ENCODE measurements at places on chromosomes 5 and 9.

- DNase-seq, result no peak
Observed at GRCh38 chr9:99076483-99077171, 28.3 kb upstream of the TGFBR1 start.

DNA sequence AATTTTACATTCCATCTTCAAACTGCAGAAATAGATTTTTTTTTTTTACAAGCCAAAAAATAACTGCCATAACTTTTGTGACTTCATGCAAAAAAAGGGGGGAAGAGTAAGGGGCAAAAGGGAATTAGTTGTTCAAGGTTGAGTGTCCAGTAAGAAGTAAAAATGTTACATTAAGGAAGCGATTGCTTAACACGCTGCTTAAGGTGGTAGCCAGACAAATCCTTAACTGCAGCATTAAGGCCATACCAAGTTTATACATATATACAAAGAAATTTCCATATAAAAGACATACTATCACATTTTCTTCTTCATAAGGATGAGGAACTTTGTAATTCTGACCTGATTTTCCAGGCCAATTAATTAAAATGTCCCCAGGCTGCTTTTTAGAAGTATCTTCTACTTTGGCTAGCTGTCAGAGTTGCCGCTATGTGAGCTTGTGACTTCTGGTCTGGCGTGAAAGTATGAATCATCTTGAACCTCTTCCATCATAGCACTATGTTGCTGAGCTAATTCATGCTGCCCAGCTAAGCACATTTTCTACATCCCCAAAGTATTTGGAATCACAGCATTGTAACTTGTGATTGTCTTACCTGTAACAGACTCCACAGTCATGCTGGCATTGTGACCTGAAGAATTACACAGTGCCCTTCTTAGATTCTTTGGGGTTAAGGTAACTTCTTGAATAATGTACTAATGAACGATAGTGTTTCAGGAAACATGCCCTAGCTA, 40.0 kb downstream of the G3BP1 start:
- no peak for DNase-seq

DNA sequence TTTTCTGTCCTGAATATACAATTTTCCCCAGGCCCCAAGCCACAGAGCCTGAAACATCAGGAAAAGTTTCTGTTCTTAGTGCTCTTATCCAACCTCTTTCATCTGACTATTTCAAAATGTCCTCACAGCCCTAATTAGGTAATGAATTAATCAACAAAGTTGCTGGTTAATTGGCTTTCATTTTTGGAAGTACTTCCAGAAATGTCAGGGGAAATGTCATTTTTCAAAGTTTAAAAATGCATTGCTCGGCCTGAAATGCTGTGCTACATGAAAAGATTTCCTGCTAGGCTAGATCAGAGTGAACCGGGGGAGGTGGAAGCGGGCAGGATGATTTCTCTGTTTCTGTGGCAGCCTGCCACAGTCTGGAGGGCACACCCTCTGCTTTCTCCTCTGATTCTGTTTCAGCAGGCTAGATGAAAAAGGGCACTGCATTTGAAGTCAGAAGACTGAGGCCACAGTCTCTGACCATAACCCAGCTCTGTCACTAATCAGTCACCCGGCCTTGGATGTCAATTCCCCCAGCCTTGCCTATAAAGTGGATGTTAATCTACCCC, 55.9 kb upstream of the BARX1 start:
- DNase-seq, result no peak

- DNase-seq, result no peak
Observed at GRCh38 chr5:138545919-138546562, 3.0 kb upstream of the ETF1 start.

- DNase-seq, result no peak
Observed at GRCh38 chr9:99430301-99430700, 208.2 kb downstream of the SEC61B start.

DNA sequence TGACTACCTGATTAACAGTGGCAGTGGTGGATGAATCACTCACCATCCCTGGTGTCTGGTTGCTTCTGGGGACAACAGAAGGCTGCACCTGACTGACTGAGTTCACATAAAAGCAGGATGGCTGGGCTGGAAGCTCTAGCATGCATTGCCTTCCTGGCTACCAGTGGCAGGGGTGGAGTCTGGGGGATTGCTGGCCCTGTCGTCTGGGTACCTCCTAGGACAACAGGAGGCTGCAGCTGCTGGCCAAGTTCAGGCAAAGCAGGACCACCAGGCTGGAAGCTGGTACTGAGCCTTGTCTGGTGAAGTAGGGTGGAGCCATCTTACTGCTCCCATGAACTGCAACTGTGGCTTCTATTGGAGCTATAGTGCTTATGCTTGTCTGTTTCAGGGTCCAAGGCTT, 480.8 kb upstream of the CTNND2 start:
- DNase-seq, result no peak

DNA sequence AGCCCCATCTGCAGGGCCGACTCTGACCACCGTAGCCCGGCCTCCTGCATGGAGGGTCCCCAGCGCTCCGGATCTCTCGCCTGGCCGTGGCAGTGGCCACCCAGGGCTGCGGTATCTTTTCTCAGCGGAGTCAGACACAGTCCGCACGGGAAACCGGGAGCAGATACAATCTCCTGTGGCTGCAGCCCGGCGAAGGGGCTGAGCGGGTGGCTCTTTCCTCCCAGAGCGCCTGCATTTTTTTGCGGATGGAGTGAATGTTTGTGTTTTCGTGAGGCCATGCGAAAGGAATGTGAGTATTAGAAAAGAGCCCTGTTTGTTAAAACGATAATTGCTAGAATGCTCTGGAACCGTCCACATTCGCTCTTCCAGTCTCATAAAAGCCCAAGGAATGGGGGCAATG, 53.4 kb upstream of the PTCH1 start:
- DNase-seq, result no peak

DNA sequence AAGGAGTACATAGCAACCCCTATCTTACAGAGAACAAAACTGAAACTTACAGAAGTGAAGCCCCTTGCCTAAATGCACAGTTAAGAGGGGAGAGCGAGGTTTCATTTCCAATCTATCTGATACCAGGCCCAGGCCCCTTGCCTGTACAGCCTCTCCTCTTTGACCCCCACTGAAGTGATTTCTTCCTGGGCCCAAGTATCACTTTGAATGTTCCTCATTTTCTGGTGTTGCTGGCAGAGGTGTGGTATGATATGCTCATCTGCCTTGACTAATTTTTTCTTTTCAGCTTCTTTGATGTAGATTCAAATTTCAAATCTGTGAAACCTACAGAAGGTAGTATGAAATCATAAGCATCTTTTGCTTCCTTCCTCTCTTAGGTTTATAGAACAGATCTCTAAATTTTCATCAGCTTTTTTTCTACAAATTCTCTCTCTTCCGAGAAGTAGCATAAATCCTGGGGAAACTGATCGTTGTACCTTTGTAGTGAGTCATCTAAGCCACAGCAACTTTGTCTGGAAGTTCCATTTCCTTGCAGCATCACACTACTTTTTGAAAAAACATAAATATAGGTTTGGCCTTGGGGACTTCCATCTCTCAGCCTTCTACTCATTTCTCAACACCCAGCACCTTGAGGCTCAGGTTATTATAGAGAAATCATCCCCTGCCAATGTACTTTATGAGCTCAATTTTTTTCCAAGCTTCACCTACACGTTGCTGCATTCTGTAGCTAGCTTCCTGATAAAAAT, 402.4 kb upstream of the PTGER4 start:
- DNase-seq, result peak; percentile 26

DNA sequence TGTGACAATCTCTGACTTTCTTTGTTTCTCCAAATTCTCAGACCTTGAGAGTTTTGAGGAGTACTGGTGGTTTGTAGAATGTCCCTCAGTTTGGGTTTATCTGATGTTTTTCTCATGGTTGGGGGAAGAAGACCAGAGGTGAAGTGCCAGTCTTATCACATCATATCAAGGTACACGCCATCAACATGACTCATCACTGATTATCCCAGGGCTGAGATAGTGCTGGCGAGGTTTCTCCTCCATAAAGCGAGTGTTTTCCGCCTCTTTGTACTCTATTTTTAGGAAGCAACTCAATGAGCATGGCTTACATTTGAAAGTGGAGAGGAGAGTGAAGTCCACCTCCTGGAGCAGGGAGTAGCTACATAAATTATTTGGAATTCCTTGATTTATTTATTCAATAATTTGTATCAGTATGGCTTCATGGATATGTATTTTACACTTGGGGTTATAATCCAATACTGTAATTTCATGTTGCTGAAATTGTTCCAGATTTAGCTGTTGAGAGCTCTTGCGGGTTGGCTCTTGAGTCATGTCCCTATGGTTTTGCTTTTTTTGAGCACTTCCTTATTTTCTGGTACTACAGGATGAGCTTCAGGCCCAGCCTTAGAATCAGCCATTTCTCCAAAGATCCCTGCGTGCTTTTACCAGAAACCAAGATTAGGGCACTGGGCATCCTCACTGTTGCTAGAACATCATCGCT, 23.9 kb downstream of the DCANP1 start:
- DNase-seq, result no peak

GRCh38 chr9:33794560-33794959, 801 bp upstream of the PRSS3 start:
- no peak for DNase-seq

GRCh38 chr5:173941758-173942401, 47.1 kb upstream of the C5orf47 start:
- DNase-seq, result no peak

GRCh38 chr5:52854301-52854700, 66.6 kb downstream of the ITGA1 start:
- DNase-seq, result no peak

DNA sequence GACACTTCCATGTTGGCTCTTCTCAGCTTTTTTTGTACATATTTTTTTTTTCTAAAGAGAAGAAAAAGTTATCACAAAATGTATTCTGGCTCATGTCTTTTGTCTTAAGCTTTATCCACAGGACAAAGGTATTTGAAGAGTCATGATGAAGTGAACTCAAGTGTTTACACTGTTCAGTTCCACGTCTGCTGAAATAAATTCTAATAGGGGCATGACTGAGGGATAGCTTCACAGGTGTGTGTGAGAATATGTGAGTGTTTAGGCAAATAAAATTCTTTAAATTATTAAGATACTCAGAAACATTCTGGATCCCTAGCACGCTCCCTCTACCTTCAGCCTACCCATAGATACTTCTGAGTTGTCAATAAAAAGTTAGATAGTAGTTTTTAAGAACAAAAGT, 59.8 kb downstream of the BAAT start:
- no peak for DNase-seq

GRCh38 chr5:103013933-103014552, 105.9 kb downstream of the GIN1 start:
- DNase-seq, result no peak

DNA sequence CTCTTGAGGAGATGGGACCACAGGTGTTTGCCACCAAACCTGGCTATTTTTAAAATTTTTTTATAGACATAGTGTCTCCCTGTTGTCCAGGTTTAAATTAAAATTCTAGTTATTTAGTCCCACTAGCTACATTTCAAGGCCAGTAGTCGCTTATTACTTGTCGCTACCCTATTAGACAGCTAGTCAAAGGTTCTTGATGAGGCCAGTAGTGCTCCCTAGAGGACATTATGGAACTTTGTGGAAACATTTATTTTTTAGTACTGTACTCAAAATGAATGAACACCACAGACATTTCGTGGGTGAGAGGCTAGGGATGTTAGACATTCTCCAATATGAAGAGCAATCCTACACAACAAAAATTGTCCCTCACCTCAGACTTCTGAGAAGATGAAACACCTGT, 14.4 kb upstream of the GRXCR2 start:
- DNase-seq, result no peak

- no peak for DNase-seq
Observed at GRCh38 chr5:54388409-54388808, 67.1 kb upstream of the HSPB3 start.

GRCh38 chr5:172918421-172919371, 40.5 kb upstream of the RPL26L1 start:
- DNase-seq, result no peak

Measured in activated CD4-positive, alpha-beta T cell treated with anti-CD3 and anti-CD28 coated beads for 4 hours (primary cell).